ENCODE measurements at places on chromosomes 5 and 9.

DNA sequence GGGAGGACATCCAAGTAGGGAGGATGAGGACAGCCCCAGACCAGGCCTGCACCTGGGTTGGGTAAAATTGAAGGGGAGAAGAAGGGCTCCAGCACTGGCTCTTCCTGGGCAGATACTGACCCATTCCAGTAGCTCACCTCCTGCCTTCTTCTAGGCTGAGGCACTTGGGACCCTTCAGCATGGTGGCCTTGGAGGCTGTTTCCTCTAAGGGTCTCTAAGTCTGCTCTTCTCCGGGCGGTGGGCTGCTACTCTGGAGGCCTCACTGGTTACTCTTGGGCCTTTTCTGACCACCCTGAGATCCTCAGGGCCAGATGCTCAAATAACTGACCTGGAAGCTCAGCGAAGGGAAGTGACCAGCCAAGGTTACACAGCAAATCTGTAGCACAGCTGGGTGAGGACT, 2.8 kb upstream of the TIFAB start:
- no peak for DNase-seq

DNA sequence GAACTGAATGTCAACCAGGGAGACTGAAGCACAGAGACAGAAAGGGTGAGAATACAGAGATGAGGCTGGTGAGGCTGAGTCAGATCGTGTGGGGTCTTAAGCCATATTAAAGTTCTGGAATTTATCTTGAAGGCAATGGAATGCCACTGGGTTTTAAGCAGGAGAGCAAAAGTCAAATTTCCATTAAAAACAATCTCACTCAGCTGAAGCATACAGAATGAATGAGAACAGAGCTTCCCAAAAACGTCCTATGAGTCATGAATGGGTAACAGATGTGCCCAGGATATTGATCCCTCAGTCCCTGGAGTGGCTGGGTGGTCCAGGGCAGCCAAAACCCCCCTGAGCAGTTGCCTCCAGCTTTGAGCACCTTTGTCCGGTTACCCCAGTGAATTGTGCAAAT, 44.9 kb downstream of the PFDN1 start:
- no peak for DNase-seq

DNA sequence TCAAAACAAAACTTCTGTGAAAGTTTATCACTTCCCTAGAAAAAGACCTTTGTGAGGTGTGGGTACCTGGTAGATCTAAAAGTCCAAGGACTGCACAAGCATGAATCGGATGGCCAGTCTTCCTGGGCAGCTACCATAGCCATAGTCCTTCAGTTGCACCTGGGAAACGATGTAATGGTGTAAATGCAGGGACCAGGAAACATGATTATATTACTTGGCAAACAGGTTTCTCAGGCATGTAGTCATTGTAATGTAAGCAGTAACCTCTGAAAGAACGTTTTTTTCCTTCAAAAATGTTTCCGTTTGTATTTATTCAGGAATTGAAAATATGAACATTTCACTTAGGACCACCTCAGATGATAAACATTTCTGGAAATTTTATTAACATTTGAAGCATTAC, 433.4 kb downstream of the DTWD2 start:
- no peak for DNase-seq

DNA sequence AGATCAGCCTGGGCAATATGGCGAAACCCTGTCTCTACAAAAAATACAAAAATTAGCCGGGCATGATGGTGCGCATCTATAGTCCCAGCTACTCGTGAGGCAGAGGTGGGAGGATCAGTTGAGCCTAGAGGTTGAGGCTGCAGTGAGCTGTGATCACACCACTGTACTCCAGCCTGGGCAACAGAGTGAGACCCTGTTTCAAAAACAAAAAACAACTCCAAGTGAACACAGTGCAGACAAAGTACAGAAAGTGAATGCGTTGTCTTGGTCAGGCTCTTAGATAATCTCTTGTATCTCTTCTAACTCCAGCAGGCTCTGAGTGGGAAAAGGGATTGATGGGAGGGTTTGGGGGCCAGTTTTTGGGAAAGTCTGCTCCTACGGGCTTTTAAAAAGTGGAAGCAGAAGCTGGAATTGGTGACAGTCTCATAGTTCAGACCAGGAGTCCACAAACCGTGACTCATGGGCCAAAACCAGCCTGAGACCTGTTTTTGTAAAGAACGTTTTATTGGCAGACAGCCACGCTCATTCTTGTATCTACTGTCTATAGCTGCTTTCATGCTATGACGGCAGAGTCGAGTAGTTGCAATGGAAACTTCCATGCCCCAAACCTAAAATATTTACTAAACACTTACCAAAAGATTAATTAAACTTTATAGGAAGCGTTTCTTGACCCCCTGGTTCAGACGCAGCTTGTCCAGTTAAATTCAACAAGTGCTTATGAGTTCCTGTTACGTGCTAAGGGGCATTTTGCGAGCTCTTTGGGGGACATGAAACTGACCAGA, 32.9 kb downstream of the NDST1 start:
- peak; percentile 97 for DNase-seq

- DNase-seq, result no peak
Observed at GRCh38 chr9:123860603-123861002, 69.3 kb downstream of the DENND1A start.

DNA sequence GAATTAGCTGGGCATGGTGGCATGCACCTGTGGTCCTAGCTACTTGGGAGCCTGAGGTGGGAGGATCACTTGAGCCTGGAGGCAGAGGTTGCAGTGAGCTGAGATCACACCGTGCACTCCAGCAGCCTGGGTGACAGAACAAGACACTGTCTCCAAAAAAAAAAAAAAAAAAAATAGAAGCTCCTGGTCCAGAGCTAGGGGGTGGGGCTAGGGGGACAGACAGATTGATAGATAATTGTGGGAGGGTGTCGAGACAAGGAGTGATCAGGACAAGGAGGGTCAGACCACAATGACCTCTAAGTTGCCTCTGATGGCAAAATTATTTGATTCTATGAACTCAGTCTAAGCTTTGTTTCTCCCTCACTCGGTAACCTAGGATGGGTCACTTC, 6.6 kb upstream of the PHF19 start:
- no peak for DNase-seq

DNA sequence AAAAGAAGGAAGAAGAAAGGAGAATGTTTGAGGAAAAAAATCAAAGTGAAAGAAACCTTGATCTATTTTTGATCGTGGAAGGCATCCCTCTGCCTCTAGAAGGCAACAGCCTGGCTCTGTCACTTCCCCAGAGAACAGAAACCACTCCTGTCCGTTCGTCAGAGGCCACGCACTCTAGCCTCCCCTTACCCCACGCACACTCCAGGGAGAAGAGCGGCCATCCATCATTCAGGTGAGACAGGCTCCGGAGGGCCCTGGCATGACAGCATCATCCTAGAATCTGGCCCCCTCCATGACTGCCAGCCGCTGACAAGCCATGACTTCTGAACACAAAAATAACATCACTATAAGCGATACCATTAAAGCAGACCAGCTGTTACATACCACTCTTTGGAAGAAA, 135.8 kb downstream of the ROR2 start:
- no peak for DNase-seq

GRCh38 chr5:133393776-133394476, 218.4 kb downstream of the FSTL4 start:
- no peak for DNase-seq

GRCh38 chr9:127174386-127175318, 52.2 kb upstream of the ANGPTL2 start:
- DNase-seq, result no peak

- no peak for DNase-seq
Observed at GRCh38 chr9:93909242-93909616, 45.9 kb downstream of the BARX1 start.

DNA sequence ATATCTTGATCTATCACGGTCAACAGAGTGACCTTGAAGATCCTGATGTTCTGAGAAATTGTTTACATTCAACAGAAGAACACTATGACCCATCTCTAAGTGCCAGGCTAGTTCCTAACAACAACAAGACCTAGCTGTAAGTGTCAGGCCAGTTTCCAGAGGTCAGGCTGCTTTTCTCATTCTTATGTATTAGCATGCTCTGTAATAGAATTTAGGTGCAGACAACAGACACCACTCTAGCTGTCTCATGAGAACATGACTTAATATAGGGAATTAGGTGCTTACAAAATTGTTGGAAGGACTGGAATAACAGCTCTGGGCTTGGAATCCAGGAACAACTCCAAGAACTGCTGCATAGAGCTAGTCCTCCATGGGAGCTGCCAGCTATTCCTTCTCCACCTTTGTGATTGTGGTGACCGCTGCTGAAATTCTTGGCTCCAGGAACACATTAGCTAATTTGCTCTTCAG, 138.7 kb downstream of the SNX18 start:
- no peak for DNase-seq

- DNase-seq, result no peak
Observed at GRCh38 chr9:87799503-87799902, 73.6 kb downstream of the CTSL start.

DNA sequence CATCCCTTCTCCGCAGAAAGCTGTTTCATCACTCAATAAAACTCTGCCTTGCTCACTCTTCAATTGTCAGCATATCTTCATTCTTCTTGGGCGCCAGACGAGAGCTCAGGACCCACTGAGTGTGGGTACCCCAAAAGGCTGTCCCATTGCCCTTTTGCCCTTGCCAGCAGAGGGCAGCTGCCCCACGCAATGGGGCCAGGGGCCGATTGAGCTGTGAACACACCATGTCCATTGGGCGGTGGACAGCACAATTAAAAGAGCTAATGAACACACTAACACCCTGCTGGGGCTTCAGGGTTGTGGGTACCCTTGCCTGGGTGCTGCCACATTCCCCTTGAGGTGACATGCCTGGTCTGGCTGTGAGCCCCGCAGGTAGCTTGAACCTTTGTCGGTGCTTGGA, 487.2 kb upstream of the NUDT12 start:
- DNase-seq, result no peak

DNA sequence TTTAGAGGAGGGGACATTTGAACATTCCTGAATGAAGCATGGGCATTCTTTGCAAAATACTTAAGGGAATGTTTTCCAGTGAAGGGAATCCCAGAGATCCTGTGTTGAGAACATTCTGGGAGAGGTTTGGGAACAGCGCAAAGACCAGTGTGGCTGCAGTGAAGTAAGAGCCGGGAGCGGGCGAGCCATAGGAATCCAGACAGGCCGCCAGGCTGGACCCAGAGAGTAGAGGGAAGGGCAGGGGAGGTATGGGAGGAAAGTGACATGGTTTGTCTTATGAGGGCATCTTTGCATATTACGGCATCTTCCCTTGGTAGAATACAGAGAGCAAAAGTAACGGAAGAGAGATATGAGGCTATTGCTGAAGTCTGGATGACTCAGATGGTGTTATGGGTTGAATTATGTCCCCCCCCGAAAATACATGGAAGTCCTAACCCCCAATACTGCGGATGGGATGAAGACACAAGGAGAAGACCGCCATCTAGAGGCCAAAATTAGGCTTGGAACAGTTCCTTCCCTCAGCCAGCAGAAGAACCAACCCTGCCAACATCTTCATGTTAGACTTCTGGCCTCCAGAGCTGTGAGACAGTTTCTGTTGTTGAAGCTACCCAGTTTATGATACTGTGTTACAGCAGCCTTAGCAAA, 268.2 kb downstream of the MAST4 start:
- peak; percentile 46 for DNase-seq

- DNase-seq, result no peak
Observed at GRCh38 chr5:107342371-107342770, 328.4 kb downstream of the EFNA5 start.

GRCh38 chr9:122007837-122008236, 85.3 kb downstream of the TTLL11 start:
- no peak for DNase-seq

GRCh38 chr5:125668884-125669283, 754.3 kb upstream of the GRAMD2B start:
- DNase-seq, result no peak

DNA sequence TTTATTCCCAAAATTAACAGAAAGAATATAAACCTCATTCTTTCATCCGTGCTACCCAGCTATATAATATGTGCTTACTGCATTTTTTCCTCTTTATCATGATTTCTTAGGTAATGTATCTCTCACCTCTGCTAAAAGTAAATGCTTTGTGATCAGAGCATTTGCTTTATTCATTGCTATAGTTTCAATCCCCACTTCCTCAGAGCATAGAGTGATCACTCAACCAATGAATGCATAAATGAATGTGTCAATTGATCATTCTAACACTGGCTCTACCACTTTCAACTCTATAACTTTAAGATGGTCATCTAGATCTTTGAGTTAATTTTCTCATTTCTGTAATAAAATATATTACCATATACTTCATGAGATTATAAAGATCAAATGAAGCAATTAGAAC, 719.2 kb downstream of the CETN3 start:
- no peak for DNase-seq

DNA sequence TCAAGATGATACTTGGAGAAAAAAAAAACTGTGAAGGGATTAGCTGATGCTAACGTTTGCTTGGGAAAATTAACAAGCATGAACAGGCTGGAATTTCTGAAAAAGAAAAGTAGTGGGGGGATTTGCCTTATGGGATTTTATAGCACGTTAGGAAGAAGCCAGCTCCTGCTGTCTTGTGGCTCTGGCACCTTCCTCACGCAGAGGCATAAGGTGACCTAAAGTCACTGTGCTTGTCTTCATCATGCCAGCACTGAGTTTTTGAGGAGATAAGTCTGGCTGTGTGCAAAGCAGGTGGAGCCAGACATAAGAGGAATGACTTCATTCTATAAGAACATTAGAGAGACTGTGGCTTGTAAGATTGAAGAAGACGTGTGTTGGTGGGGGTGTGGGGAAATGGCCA, 94.4 kb upstream of the MAP1B start:
- DNase-seq, result no peak

DNA sequence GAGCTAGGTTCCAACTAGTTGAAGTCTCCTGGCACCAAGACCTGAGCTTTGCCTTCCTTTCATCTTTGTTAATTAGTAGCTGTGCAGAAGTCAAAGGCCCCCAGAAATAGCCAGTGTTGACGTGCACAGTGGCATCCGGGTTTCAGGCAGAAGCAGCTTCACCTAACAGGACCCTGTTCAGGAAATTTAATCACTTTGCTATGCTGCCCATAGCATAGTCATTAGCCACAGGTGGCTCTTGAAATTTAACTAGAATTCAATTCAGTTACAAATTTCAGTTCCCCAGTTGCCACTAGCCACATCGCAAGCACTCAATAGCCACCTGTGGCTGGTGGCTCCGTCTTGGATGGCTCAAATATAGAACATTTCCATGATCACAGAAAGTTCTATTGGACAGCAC, 179.1 kb downstream of the GOLPH3 start:
- no peak for DNase-seq

DNA sequence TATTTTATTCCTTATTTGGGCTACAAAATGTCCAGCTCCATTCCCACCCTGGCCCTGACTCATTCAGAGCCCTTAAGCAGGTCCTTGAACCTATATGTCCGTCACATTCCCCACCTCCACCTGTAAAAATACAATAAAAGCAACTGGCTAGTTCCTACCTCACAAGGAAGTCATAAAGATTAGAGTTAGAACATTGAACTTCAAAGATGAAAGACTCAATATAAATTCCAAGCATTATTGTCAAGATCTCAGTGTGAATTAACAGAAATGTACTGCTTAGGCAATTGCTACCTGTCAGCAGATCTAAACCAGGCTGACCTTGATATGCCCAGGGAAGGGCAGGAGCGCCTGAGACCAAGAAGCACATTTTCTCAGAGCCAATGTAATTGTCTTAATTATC, 221.8 kb downstream of the ENC1 start:
- no peak for DNase-seq
